ENCODE measurements at places on chromosomes 6 and 20.

DNA sequence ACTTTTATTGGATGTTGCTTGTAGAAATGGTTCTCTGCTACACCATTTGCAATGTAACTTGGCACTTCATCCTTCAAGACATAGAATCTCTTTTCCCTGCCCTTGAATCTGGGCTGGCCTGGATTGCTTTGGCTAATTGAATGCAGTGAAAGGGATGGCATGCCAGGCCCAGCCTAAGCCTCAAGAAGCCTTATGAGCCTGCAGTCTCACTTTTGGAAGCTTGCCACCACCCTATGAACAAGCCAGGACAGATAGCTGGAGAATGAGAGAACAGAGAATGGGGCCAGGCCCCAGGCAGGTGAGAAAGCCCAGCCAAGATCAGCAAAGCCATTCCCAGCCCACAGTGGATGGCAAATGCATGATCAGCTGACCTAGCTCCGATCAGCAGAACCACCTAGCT is 350.7 kb upstream of the RNF24 start:
- DNase-seq, result no peak
- no peaks in the 10 kb centered on the region for H3K36me3 ChIP-seq

DNA sequence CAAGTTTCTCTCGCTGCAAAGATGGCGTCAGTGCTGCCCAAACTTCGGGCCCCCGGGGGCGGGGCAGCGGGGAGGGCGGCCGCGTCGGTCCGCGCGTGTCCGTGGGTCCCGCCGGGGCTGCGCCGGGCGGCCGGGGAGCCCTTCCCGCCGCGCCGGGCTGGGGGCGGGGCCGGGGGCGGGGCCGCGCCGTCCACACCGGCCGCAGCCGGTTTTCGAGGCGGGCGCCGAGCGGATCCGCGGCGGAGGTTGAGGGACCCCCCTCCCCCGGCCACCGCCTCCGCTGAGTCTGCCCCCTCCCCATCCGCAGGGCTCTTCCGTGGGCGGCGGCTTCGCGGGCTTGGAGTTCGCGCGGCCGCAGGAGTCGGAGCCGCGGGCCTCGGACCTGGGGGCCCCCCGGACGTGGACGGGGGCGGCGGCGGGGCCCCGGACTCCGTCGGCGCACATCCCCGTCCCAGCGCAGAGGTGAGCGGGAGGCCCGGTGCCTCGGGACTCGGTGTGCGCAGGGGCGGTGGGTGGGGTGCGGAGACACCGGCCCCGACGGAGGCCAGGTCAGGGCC is 572 bp downstream of the SLC2A4RG start:
- H3K4me1 ChIP-seq, result peaks cover 30% of the 10 kb centered on the region
- H3K27me3 ChIP-seq, result no peaks in the 10 kb centered on the region

DNA sequence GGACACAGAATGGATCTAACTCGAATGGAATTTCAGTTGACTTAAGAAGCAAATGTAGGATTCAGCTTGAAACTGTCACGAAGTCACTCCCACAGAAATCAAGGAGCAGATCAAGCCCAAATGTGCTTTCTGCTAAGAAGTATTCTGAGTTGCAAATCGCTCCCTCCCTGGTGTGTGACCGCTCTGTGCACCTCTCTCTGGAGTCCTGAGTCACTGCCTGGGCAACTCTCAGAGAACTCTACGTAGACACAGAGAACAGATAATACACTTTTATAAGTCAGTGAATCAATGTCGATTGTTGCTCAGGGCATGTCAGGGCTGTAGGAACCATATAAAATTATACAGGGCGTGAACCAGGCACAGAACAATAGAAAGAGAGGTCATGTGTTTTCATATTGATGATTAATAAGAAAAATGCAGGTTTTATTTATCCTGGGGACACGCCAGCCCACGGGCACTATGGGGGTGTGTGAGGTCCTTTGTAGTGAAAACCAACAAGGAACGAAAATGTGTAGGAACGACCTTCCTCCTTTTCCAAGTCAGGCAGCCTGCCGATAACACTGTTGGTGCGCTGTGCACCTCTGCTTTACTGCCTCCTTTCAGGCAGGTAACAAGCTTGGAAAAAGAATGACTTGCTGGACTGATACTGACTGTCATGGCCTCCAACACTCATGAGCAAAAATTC is 248.1 kb upstream of the FOXQ1 start:
- H3K27me3 ChIP-seq, result peaks cover 3% of the 10 kb centered on the region
- no peaks in the 10 kb centered on the region for H3K4me1 ChIP-seq
- H3K27ac ChIP-seq, result no peak overlapping the region
- no peak overlapping the region for H3K4me3 ChIP-seq
- H3K36me3 ChIP-seq, result no peaks in the 10 kb centered on the region

DNA sequence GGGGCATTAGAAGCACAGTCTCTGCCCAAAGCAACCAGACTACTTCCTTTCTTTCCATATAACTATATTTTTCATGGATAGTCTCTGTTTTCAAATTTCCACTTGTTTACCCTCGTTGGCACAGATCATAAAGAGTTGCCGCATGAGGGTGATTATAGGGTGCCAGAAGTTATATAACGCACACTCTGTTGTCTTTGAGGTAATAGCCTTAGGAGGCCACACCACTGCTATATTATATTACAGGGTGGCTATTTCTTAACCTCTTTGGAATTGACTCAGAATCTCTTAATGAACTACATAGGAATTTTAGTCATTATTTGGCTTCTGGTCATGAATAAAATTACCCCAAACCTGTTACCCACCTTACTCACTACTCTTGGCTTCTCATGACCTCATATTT is 43.7 kb downstream of the KCNQ5 start:
- no peaks in the 10 kb centered on the region for H3K27me3 ChIP-seq
- no peak overlapping the region for H3K27ac ChIP-seq
- DNase-seq, result no peak
- no peaks in the 10 kb centered on the region for H3K4me1 ChIP-seq
- H3K36me3 ChIP-seq, result no peaks in the 10 kb centered on the region

GRCh38 chr20:31667315-31668285 is 29.9 kb downstream of the COX4I2 start:
- no peak overlapping the region for H3K4me3 ChIP-seq
- H3K36me3 ChIP-seq, result peaks cover 8% of the 10 kb centered on the region
- no peak for DNase-seq

DNA sequence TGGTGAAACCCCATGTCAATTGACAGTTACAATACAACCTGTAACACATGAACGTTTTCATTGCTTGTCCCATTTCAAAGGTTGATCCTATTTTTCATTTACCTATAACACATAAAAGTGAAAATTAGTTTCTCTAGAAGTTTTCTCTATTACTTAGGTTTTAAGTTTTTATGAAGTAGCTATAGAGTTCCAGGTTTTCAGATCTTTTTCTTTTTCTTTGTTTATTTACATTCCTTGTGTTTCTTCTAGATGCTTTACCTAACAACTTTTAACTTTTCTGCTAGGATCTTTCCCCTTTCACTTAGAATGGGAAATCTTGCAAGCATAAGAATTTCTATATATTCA is 232.6 kb downstream of the PLCB1 start:
- no peak overlapping the region for H3K4me3 ChIP-seq
- H3K36me3 ChIP-seq, result no peaks in the 10 kb centered on the region

All from CD8-positive, alpha-beta memory T cell (primary cell).